ENCODE measurements at places on chromosomes 13 and 19.

DNA sequence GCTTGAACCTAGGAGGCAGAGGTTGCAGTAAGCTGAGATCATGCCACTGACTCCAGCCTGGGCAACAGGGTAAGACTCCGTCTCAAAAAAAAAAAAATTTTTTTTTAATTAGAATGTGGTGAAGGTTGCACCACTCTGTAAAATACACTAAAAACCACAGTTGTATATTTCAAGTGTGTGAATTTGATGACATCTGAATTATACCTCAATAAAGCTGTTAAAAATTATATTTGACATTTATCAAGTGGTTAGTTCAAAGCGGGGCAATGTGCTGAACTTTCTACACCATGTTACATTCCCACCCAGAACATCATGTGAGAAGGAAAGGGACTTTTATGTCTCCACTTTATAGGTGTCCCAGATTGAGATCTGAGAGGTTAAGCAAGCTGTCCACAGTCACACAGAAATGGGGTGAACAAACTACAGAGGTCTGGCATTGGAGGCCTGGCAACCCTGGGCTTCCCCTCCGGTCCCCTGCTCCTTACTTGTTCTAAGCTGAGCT lies 5.9 kb upstream of the S1PR5 start:
- DNase-seq: no peak

DNA sequence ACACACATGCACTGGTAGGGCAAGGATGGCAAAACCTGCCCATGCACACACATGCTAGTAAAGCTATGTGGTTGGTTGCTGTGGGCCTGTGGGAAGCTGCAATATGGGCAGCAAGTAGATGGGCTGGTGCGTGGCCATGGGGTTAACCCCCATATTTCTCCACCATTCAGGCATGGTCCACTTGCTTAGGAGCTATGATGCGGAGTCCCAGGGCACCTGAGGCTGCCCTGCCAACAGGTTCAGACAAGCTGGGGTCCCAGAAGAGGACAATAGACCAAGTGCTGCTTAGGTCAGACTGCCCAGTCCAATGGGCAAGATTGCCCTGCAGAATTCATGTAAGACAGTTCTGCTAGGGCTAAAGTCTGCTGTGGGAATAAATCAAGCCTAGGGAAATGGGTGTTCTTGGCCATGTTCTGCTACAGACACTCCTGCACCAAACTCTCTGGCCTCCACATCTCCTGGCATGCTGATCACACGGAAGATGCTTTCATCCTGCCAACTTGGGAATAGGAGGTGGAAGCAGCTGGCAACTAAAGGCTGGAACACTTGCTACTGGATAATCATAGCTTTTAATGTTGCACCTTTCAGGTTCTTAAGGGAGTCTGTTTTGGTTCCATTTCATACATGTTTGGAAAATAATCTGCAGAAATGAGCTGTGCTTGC lies 646.3 kb upstream of the SLITRK1 start:
- DNase-seq: no peak

GRCh38 chr19:35120492-35120891 lies 4.9 kb downstream of the FXYD3 start:
- DNase-seq: no peak

GRCh38 chr19:34265221-34265650 lies 10.9 kb downstream of the GARRE1 start:
- DNase-seq: no peak

DNA sequence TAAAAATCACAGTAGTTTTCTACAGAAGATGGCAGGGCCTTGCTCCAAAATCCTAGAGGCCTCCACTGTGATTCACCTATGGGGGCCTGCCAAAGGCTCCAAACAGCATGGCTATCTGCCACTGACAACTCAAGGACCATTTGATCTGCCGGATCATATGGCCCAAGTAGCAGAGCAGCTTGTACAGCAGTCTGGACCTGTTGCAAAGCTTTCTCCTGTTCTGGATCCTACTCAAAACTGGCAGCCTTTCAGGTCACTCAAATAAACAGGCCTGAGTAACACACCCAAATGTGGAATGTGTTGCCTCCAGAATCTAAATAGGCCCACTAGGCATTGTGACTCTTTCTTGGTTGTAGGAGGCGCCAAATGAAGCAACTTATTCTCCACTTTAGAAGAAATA lies 1049.3 kb downstream of the PCDH9 start:
- no peak for DNase-seq

- no peak for DNase-seq
Measured at GRCh38 chr13:27125357-27126282, 46.0 kb downstream of the USP12 start.

GRCh38 chr13:30624630-30625029 lies 6.9 kb downstream of the USPL1 start:
- no peak for DNase-seq

DNA sequence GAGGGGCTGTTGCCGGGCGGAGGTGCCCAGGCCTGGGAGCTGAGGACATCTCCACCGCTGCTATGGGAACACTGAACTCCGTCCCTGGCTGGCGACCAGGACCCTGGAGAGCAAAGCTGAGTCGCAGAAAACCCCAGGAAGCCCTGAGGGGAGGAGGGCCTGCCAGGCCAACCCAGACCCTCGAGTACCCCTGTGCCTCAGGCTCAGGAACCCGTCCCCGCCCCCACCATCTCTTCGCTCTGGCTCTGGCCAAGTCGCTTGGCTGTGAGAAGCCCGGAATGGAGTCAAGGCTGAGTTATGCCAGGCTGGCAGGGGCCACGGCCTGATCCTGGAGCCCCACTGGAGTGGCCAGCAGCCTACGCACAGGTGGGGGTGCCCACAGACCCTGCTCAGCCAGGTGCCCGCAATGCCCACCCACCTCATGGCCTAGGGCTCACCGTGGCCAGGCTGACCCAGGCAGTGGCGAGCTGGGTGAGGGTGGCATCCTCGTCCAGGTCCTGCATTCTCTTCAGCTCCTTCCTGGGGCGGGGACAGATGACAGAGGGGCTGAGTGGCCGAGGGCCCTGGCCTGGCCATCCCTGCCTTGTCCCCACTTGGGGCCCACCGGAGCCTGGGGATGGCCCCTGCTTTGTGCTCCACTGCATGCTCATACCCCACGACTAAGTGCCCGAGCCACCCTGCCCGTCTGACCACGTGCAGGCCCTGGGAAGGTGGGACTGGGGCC lies 8.5 kb upstream of the CERS1 start:
- no peak for DNase-seq

GRCh38 chr13:110047496-110047895 lies 259.5 kb downstream of the COL4A1 start:
- no peak for DNase-seq

All from stimulated activated naive CD8-positive, alpha-beta T cell treated with anti-CD3 and anti-CD28 coated beads, Interleukin-15, Interleukin-2, amounts not matched to agents 100 U/mL and 50 U/mL, for 24 hours (primary cell).